ENCODE measurements at places on chromosomes 12 and 14. TPM values are rescaled to one million over a fixed set of nuclear protein-coding genes. Genes with fewer than 3 reads are reported as not detected.

TPPP2 gene
- total RNA-seq: not detected

INHBC gene
- not detected for total RNA-seq

TMPRSS12 gene
- not detected for total RNA-seq

KRT79 gene
- not detected for total RNA-seq

BHLHE41 gene
- total RNA-seq: 9.4 TPM

TAPBPL gene
- 15.9 TPM for total RNA-seq

KLRF1 gene
- 0.16 TPM for total RNA-seq

CCDC197 gene
- not detected for total RNA-seq

P2RX2 gene
- total RNA-seq: not detected

FRS2 gene
- 85.7 TPM for total RNA-seq

GPR68 gene
- total RNA-seq: 3.4 TPM

MANSC4 gene
- total RNA-seq: not detected
